ENCODE measurements at places on chromosomes 7 and 10. TPM values are rescaled to one million over a fixed set of nuclear protein-coding genes. Genes with fewer than 3 reads are reported as not detected.

Gene PON1
- not detected for polyA plus RNA-seq

Gene ZDHHC4
- 13.6 TPM for polyA plus RNA-seq

Gene UNCX
- polyA plus RNA-seq, result not detected

Gene LDB1
- polyA plus RNA-seq, result 36.5 TPM

Gene RBP4
- polyA plus RNA-seq, result 0.14 TPM

Gene CEP41
- 2.3 TPM for polyA plus RNA-seq

Gene C7orf25
- 6.3 TPM for polyA plus RNA-seq

Gene ZSWIM8
- polyA plus RNA-seq, result 156 TPM

Gene AGAP5
- polyA plus RNA-seq, result 2.6 TPM

Gene FAM25C
- polyA plus RNA-seq, result not detected

Gene TMEM139
- polyA plus RNA-seq, result 0.41 TPM

Gene ECD
- polyA plus RNA-seq, result 6.7 TPM

Gene HIF1AN
- 7.6 TPM for polyA plus RNA-seq

Gene MSMB
- 0.59 TPM for polyA plus RNA-seq

Gene SPDYE2
- polyA plus RNA-seq, result 0.05 TPM

Gene AHR
- 4.7 TPM for polyA plus RNA-seq

Gene MRLN
- polyA plus RNA-seq, result not detected

Gene DPYSL4
- polyA plus RNA-seq, result 0.26 TPM

Gene RNF32
- polyA plus RNA-seq, result 0.43 TPM

Measured in esophagus (tissue), 2 donors.